Motor neuron (in vitro differentiated cells): ENCODE measurements at places on chromosomes 7 and 10. TPM values are rescaled to one million over a fixed set of nuclear protein-coding genes. Genes with fewer than 3 reads are reported as not detected.

Gene TMEM26
- 0.58 and 0.81 TPM in 2 replicates for total RNA-seq

Gene DENND2A
- 21.8 and 22.3 TPM in 2 replicates for total RNA-seq

Gene FGL2
- total RNA-seq: 0.04 and 0.32 TPM in 2 replicates

Gene PBLD
- 6.6 and 6.9 TPM in 2 replicates for total RNA-seq

DNA sequence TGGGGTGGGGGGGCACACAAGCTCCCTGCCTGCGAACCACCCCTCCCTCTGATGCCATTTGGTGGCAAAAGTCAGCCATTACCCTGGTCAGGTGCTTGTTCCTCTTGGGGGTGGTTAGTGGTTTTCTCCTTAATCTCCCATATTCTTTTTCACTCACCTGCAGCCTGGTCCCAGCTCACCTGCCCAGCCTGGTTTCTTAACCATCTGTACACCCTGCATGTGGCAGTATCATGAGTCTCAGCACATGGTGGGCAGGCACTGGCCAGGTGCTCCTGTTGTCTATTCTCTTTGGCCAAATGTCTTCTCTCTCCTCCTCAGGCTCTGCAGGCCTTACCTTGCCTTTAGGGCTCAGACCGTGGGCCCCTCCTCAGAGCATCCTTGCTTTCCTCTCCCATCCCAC lies 30.5 kb downstream of the OGDH start:
- ATAC-seq: no peak

- no peak for ATAC-seq
Observed at GRCh38 chr7:33504266-33504665, 374.9 kb downstream of the BBS9 start.

GRCh38 chr7:157576415-157576814 lies 239.6 kb downstream of the DNAJB6 start:
- no peak for ATAC-seq

DNA sequence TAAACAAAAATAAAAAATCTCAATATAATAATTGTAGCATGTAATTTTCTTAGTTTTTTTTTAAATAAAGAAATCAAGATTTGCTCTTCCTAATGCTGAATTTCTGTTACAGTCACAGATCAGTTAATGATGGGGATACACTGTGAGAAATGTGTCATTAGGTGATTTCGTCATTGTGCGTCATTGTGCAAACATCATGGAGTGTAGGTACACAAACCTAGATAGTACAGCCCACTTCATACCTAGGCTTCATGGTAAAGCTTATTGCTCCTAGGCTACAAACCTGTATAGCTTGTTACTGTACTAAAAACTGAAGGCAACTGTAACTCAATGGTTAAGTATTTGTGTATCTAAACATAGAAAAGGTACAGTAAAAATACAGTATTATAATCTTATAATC lies 74.4 kb upstream of the LSM8 start:
- no peak for ATAC-seq
